T-helper 2 cell treated with Interferon-gamma antibody and Interleukin-4, amounts not matched to agents 5 μg/mL and 100 μg/mL, for 36 hours (primary cell): ENCODE measurements at places on chromosomes 12 and 14.

DNA sequence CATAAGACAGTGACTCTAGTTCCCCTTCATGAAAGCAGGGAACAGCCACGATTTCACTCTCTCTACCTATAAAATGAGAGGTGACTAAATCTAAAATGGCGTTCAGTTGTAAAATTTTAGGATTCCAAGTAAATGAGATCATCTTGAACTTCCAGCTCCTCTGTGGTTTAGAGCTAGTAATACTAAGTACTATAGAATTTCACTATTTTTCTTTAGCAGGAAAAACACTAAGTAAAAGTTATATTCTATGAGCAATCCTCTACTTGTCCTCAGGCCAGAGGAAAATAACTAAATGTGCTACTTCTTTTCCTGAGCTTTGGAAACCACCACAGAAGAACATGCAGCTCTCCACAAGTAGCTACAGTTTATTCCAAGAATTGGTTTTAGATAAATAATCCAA lies 55.6 kb downstream of the NIN start:
- no peak for DNase-seq

DNA sequence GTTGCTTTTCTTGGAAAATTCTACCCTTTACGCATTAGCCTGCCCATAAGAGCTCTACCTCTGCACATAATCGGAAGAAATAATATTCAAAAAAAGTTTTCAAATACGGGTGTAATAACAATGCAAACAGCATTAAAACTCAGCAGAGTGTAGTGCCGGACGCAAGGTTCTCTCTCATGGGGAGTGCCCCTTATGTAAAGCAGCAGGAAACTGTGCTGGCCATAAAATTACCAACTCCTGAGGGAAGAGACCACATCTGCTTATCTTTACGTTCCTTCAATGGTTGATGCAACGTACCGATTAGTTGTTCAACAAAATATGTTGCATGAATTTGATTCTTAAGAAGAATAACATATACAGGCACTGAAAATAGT lies 118.7 kb upstream of the TMCC3 start:
- no peak for DNase-seq

DNA sequence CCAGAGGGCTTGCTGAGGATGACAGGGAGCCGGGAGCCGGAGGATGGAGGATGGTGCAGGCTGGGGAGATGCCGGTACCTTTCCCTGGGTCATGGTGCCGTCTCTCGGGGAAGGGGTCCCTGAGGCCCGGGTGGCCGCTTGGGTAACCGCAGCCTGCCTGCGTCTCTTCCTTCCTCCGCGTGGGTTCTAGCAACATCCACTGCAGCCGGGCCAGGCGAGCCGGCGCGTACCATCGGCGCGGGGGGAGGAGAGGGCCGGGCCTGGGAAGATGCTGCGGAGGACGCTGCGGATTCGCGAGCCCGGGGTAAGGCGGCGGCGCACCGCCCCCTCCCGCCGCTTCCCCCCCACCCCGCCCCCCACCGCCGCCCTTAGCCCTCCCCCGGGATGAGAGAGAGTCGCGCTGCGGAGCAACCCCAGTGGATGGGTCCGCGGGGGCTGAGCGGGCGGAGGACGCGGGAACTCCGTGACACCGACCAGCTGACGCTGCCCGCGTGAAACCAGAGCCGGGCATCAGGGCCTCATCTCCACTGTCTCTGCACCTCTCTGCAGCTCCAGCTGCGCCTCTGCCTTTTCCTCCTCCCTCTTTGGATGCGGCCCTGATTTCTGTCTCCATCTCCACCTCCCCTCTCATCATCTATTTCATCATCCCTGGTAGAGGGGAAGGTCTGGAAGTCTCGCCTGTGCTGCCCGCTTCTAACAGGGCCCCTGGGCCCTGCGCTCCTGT lies at the start of gene FAIM2:
FAIM2 (minus strand) TSS at position 201 of the 724 bp plus-strand sequence; CDS start at position 93, 108 bp downstream.
- peak; percentile 25 for DNase-seq

DNA sequence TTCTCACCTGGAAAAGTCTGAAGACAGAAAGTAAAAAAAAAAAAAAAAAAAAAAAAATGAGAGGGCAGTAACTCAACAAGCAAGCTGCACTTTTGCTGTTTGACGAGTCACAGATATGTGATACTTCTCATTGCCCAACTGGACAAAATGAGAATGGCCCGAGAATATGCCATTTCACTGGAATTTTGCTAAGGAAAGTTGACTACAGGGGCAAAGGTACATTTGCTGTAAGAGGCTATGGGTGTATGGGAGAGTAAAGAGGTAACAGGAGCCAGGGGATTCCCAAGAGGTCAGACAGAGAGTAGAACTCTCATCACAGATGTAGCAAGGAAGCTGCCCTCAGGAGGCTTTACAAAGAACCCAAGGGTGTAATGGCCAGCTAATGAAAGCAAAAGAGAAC lies 22.9 kb downstream of the KIF21A start:
- DNase-seq: no peak

GRCh38 chr12:89350630-89351488 lies 1.4 kb downstream of the DUSP6 start:
- DNase-seq: no peak

- no peak for DNase-seq
Measured at GRCh38 chr12:120979220-120979861, 998 bp downstream of the HNF1A start.
